GM10248 (cell line): ENCODE measurements at places on chromosomes 11 and 22.

DNA sequence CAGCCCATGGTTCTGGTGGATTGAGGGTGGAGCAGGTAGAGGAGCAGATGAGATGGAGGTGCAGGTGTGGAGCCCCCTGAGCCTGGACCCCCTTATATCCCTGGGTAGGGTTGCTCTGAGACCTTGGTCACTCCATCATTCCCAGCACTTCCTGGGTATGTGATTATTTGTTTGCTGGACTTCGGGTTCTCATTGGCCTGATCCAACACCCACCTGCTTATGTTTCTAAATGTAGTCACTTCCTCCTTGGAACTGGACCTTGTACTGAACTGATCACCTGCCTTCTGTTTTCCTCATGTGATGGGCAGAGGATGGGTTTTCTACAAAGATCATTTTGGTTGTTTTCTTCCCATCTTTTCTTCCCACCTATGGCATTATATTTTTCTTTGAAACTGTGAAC lies at the start of gene KRTAP5-4:
Gene KRTAP5-4, minus strand, starts transcription at position 53 of the 400 bp plus-strand sequence. Its CDS starts 45 bp downstream, at position 8.
- DNase-seq, result no peak

DNA sequence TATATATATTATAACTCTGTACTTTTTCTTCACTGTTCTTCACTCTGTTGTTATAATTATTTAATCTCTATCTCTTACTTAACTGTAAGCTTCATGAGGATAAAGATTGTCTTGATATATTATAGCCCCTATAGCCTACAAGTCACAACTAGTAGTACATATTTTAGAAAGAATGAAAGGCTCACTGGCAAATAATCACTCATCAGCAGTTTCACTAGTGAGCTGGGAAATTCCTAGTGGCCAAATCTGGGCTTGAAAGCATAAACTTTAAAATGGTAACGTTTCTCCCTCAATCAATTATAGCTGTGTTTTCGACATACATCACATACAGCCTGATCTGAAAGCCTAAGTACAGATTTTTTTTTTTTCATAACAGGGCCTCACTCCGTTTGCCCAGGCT lies 42.5 kb downstream of the CTSC start:
- no peak for DNase-seq

- no peak for DNase-seq
Observed at GRCh38 chr11:1823376-1824220, 11.2 kb upstream of the SYT8 start.

DNA sequence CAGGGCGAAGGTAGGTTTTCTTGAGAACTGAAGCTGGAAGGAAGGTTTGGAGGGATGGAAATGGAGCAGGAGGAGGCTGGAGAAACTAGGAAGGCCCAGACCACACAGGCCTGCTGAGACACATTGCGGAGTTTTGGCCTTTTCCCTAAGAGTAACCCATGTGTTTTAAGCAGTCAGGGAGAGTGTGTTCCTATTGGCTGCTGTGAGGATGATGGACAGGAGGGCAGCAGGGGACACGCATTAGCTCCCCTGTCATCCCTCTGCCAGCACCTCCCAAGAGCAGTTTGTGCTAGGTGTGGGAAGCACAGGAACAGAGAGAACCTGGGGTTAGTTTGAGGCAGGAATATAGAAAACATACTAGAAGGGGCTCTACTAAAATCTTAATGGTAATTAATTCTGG lies 842.1 kb downstream of the TBC1D22A start:
- no peak for DNase-seq

- no peak for DNase-seq
Observed at GRCh38 chr11:80320226-80320625, 879.4 kb upstream of the TENM4 start.

- no peak for DNase-seq
Observed at GRCh38 chr11:44028816-44029506, 18.8 kb upstream of the ACCSL start.

GRCh38 chr22:39405346-39406085 lies 5.9 kb downstream of the TAB1 start:
- no peak for DNase-seq

DNA sequence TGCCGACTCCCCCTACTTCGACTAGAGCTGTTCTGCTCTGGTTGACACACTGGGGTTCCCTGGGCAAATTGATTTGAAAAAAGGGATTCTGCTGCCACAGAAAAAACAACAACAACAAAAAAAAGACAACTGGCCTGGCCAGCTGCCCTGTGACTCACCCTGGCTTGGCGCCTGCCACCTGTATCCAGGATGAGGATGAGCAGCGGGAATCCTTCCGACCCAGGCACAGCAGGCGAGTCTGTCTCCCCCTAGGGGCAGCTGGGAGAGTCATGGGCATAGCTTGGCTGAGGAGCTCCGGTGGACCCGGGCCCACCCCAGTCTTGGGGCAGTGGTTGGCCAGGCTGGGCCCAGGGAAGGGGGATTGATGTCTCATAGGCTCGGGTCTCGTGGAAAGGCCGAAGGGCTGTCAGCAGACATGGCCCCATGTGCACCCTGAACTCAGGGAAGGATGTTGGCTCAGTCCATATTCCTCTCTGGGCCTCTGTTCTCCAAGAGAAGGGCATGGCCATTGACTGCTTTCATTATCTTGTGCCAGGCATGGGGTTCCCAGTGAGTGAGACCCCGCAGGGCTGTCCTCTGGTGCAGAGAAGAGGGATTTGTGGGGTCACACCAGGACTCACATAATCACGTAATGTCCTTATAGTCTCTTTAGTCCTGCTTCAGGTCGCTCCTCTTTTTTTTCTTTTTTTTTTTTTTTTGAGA lies 10.4 kb upstream of the SUN2 start:
- peak; percentile 54 for DNase-seq

DNA sequence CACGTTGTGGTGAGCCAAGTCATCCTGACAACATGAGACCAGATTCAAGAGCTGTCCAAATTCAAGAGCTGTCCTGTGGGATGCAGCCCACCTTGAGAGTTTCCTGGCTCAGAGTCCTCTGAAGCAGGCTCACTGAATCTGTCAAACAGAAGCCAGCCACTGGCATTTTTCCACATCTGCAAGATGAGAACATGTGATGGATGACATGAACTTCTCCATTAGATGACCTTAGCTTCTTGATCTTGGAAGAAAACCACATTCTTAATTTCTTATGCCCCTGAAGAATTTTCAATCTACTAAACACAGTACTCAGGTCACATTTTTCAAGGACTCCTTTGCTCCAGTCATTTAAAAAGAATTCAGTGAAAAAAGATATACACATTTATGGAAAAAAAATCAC lies 291.0 kb downstream of the GUCY1A2 start:
- DNase-seq, result no peak

GRCh38 chr11:83863272-83863671 lies 577.1 kb upstream of the CCDC90B start:
- DNase-seq, result no peak

- DNase-seq, result no peak
Observed at GRCh38 chr11:86724137-86724536, 51.7 kb upstream of the ME3 start.

DNA sequence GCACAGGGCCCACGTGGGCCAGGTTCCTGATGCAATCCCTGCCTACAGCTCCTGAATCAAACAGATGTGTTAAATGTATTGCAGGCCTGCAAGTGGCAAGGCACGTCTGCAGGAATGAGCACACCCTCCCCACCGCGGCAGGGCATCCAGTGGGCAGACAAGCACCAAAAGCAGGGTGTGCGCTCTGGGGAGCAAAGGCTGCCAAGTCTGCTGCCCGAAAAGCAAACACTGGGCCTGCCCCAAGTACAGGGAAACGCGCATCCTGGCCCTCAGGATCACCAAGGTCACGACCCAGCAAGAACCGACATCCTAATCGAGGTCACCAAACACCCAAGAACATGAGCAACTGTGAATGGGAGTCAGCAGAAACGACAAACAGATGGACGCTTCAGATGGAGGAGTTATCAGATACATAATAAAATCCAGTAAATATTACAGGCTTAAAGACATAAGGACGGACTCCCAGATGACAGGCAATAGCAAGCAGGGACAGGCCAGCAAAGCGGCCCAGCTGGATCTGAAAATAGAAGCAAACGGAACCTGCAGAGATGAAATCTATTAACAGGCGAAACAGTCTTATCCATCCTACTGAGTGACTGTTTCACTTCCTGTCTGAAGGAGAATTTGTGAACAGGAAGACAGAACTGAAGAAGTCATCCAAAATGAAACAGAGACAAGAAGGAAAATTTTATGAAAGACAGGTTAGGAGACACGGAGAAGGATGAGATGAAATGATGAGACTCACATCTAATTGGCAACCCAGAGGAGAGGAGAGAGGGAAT lies 26.7 kb downstream of the CARS1 start:
- DNase-seq, result no peak

DNA sequence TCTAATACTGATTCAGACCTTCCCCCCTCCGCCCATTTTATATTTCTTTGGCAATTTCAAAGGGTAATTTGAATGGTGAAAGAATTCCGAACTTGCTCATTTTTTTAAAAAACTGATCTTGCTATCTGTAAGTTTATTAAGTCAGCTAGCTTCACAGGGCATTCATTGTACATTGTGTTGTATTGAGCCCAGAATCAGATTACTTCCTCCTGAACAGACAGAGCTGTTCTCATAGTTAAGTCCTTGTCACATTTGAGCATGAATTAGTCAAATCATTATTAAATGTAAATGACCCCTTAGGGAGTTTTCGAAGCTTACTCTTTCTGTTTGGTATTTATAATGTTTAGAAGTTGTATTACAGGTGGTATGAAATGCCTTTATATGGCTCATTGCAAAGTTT lies 34.4 kb downstream of the CYP2R1 start:
- DNase-seq, result no peak

GRCh38 chr11:8000390-8000789 lies 13.3 kb downstream of the EIF3F start:
- DNase-seq, result no peak

DNA sequence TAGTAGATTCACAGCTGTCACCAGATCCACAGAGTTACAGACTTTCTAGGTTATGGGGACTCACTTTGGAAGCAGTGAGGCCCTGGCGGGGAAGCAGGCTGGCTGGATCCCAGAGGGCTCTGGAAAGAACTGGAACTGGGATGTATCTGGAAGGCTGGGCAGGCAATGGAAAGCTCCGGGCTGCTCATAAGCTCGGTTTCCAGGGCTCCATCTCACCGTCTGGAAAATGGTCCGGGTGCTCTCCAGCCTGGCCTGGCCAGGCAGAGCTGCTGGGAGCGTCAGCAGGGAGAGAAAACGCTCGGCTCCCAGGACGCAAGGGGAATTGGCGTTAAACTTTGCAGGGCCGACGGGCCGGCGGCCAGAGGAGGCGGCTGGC lies 335 bp upstream of the SEZ6L start:
- no peak for DNase-seq

DNA sequence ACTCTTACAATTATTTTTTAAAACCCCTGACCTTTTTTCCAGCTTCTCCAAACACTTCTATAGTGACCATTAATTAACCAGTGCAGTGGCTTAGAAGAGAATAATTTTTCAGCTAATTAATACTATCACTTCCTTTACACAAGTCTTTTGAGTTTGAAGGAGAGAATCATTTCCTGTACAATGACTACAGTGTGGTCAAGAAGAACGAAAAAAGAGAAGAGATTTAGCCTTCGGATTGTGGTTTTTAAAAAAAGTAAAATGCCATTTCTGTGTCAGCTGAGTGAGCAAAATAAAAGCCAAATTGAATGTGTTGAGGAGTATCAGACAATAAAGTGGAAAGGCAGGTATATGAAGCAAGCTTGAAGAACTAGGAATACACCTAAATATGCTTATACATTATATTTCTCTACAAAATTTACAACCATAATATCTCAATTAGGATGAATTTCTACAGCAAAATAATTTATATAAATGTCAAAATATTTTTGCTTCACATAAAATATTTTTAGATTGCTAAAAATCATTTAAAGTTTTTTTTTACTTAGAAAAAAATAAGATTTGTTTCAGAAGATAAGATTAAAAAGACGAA lies 1155.2 kb upstream of the CNTN5 start:
- DNase-seq, result no peak

- DNase-seq, result no peak
Observed at GRCh38 chr22:43587574-43587973, 175.8 kb downstream of the MPPED1 start.

DNA sequence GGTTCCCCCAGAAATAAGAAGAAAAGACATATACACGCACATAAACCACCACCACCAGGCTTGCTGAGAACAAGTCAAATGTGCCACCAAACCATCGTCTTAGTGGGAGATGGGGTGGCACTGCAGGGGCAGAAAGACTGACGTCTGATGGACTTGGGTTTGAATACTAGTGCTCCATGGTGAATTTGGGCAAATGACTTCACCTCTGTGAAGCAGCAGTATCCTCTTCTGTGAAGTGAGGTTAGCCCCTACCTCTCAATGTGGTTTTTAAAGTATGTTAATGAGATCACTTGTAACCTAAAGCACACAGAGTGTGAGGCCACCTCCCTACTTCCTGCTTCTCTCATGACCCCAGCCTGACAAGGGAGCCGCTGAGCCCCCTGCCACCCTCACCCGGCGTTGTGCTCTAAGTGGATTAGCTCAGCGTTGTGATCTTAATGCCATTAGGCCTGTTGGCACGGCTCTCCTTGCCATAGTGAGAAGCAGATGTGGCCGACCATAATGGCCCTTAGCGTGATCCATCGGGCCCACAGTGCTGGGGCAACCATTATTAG lies 14.4 kb downstream of the ZBTB16 start:
- DNase-seq, result no peak

- DNase-seq, result no peak
Observed at GRCh38 chr11:85965202-85965601, 103.7 kb downstream of the PICALM start.

- no peak for DNase-seq
Observed at GRCh38 chr11:61712846-61713245, 32.7 kb downstream of the DAGLA start.

DNA sequence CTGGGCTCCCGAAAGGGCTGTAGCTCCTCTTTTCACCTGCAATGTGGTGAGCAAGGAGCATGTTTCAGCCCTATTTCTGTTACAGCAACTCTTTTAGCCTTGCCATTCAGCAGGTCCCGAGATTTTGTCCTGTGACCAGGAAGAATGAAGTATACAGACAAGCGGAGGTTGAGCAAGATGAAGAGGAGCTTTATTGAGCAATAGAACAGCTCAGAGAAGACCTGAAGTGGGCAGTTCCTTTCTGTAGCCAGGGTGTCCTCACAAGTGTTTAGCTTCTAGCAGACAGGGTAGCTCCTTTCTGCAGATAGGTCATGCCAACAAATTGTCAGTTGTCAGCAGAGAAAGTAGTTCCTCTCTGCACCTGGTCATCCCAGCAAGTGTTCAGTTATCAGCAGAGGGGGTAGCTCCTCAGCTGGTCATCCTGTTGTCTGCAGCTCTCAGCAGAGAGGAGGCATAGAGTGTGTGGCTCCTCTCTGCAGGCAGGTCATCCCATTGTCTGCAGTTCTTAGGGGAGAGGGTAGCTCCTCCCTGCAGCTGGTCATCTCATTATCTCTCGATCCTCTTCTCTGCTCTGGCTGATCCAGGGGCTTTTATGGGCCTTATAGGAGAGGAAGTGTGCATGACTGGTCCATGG lies 5.4 kb upstream of the OR56A4 start:
- DNase-seq, result no peak

GRCh38 chr22:38868286-38868721 lies 3.7 kb downstream of the CBX6 start:
- DNase-seq, result no peak
